Adrenal gland (tissue), 19 donors: ENCODE measurements at places on chromosomes 12 and 14.

DNA sequence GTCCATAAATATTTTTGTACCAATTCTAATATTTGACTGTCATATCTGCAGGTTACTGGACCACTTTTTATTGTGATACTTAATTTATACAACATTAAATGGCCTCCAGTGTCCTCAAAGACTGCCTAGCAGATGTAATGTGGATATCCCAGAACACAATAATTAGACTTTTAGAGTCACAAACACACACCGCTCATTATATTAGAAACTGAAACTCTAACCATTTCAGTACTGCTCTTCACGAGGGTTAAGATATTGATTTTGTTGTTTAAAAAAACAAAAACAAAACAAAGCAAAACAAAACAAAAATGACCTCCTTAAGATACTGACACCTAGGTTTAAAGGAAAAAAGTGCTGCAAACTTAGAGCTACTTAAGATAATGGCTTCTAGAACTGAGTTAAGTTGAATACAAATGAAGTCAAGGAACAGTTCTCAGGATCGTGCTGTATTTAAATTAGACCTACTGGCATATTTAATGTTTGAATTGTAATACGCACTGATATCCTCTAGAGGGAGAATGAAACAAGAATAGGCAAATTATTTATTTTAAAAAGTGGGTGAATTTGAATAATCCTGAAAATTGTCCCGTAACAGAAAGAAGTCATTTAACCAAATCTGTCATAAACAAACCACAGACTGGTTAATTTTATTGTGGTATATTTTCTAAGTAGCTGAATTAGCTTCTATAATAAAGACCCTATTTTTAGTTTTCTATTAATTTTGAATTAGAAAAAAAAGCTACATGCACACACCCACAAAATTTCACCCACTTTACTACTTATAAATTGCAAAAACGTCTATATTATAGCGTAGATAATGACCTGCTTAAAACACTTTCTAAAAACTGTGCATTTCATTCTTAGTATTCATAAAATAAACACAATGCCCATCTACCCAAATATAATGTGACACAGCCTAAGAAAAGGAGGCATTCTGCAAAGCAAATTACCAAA, 395.2 kb upstream of the DCN start:
- DNase-seq, result no peak

DNA sequence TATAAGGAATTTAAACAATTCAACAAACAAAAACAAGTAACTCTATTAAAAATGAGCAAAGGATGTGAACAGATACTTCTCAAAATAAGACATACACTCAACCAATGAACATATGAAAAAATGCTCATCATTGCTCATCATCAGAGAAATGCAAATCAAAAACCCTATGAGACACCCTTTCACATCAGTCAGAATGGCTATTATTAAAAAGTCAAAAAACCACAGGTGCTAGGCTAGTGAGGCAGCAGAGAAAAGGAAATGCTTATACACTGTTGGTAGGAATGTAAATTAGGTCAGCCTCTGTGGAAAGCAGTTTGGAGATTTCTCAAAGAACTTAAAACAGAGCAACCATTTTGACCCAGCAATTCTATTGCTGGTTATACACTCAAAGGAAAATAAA, 52.0 kb downstream of the NAV3 start:
- DNase-seq, result no peak

DNA sequence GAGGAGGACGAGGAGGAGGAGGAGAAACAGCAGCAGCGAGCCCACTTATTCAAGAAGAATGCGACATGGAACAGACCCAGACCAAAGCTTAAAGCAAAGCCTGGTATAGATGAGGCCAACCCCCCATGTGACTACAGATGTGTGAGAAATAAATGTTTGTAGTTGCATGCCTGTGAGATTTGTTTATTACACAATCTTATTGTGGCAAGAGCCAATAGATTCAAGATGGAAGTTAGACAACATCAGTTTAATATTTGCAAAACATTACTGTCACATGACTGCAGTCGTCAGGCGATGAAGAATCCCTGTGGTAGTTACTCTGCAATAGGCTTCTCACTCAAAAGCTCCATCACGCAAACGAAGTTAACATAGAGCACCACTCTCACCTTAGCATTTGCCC, 17.2 kb upstream of the SLC35F4 start:
- no peak for DNase-seq

GRCh38 chr12:39372929-39373328, 70.0 kb downstream of the KIF21A start:
- no peak for DNase-seq

GRCh38 chr14:73058922-73059673, 764 bp downstream of the RBM25 start:
- peak; percentile 59 for DNase-seq

GRCh38 chr12:40208707-40209446, 15.9 kb upstream of the LRRK2 start:
- DNase-seq, result no peak

DNA sequence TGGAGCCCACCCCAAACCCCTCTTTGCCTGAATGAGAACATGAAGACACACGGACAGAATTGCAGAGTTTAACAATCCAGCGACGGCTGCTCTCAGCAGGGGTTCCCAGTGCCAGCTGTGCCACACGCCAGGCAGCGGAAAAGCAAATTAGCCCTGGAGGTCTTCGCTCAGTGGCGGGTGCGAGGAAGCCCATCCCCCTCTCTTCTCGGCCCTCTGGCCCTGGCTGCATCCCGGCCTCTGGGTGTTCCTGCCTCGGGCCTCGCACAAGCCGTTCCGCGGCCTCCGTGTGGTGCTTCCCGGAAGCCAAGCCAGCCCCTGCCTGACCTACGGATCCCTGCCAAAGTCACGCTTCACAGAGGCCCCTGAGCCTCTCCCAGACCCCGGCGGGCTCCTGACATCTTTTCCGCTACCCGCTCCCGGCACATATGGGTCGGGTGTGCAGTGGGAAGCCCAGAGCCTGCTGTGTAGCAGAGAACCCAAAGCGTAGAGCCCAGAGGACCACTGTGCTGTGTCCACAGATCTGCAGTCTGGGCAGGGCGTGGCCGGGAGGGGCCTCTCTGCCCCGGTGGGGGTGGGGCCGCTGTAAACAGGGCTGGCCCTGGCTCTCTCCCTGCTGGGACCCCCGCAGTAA, 70.7 kb upstream of the GALNT9 start:
- no peak for DNase-seq

- no peak for DNase-seq
Measured at GRCh38 chr12:793711-794110, 41.3 kb downstream of the WNK1 start.

- no peak for DNase-seq
Measured at GRCh38 chr12:102766961-102767360, 150.1 kb downstream of the PAH start.

DNA sequence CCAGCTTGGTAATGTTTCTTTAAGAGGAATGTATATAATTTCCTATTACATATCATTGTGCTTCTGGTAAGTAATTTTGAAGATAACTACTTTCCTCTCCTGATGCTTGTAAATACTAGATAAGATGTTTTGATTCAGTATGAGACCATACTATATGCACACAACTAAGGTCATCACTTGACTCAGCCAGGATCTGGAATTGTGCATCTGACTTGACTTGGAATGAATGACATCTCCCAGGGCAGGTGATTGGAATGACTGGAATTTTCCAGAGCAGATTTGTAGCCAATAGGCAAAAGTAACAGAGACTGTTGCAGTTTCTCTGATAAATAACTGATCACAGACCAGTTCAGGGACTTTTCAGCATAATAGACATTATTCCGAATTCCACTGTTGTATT, 11.1 kb downstream of the BEST3 start:
- no peak for DNase-seq

GRCh38 chr14:60510951-60511599, 2.1 kb downstream of the SIX6 start:
- no peak for DNase-seq

DNA sequence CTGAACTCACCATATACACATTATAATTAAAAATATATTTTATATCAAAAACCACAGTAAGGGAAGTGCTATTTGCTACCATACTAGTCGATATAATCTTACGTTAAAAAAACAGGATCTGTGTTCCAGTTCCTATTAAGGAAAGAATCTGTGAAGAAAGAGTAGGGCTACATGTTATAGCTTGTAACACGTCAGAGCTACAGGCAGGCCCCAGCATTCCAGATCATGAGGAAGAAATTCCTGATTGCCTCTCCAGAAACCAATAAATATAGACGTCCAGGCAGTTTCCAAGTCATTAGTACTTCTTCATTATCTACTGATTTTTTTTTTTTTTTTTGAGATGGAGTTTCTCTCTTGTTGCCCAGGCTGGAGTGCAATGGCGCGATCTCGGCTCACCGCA, 20.6 kb downstream of the SGPP1 start:
- no peak for DNase-seq

GRCh38 chr12:7583471-7583870, 79.9 kb upstream of the CD163 start:
- no peak for DNase-seq

DNA sequence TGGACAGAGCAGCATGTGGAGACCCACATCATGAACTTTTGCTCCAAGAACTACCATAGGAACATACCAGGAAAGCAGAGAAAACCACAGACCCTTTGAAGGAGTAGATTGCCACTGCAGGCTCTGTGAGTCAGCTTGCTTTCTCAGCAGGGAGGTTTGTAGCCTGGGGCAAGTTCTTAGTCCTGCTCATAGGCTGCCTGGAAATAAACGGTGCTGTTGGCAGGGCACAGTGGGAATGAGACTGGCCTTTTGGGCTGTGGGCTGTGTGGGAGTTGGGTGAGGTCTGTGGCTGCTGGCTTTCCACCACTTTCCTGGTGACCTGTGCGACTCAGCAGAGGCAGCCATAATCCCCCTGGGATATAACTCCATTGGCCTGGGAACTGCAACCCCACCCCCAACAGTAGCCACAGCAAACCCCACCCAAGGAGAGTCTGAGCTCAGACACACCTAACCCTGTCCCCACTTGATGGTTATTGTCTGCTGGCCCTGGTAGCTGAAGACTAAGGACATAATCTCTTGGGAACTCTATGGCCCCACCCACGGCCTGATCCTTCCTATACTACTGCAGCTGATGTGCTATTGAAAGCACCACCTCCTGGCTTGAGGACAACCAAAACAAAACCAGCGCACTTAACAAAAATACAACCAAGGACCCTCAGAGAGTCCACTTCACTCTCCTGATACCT, 192.1 kb upstream of the GARIN6 start:
- DNase-seq, result no peak

GRCh38 chr12:103944964-103945363, 14.8 kb downstream of the HSP90B1 start:
- no peak for DNase-seq

DNA sequence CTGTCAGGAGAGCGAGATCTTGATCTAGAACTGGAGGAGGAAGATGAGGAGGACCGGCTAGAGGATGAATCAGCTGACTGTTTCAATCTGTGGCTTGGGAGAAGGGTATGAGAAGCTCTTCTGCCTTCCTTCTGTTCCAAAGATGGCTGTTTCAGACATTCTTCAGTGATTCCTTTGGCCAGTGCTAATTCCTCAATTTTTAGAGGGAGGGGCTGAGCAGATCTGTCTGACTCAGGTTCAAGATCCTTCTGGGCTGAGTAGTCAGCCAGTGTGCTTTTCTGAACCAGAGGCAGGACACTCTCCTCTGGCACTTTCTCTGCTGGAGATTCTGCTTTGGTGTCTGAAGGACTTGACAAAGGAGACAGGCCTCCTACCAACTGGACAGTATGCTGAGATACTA, 15.2 kb downstream of the ACIN1 start:
- DNase-seq, result no peak

GRCh38 chr12:34295366-34296142, 273.3 kb downstream of the ALG10 start:
- no peak for DNase-seq

DNA sequence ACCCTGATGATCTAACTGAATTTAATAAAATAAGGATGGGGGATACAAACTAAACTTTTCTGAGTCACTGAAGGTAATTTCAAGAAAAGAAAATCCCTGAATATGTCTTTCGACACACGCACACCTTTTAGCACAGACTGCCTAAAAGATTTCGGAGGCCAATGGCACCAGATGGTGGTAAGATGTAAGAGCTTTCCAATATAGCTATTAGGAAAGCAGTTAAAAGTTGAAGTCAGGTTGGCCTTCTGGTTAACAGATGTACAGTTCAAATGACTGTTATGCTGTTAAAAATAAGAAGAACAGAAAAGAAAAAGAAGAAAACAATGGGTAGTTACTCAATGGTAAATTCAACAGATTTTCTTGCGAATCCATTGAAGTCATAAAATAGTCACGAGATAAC, 80.7 kb upstream of the KRR1 start:
- DNase-seq, result no peak

DNA sequence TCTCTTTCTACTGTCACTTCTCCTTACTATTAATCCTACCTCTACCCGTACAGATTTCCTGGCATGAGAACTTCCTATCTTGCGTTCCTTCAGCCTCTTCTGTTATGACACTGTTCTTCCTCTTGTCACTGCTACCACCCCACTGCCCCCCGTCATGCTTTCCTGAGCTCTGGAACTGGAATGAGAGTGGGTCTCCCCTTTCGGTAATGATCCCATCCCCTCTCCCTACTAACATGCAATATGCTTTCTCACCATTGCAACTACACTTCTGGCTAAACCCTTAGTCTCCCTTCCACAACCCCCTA, 4.9 kb upstream of the AP1G2 start:
- no peak for DNase-seq

DNA sequence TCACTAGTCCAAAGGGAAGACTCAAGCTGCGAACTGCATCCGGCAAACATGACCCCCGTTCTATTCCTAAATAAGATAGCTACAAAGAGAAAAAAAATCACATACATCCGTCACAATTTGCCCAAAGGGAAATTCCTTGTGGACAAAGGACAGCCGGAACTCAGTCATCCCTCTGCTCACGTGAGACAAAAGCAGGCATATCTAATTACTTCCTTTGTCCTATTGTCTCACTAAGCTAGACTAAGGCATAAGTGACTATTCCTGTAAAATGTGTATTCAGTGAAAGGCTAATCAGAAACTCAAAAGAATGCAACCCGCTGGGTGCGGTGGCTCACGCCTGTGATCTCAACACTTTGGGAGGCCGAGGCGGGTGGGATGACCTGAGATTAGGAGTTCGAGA, 27.2 kb upstream of the NINJ2 start:
- no peak for DNase-seq

- no peak for DNase-seq
Measured at GRCh38 chr12:95358111-95359083, 115.6 kb upstream of the METAP2 start.

- no peak for DNase-seq
Measured at GRCh38 chr14:104320611-104321086, 182.3 kb downstream of the KIF26A start.

DNA sequence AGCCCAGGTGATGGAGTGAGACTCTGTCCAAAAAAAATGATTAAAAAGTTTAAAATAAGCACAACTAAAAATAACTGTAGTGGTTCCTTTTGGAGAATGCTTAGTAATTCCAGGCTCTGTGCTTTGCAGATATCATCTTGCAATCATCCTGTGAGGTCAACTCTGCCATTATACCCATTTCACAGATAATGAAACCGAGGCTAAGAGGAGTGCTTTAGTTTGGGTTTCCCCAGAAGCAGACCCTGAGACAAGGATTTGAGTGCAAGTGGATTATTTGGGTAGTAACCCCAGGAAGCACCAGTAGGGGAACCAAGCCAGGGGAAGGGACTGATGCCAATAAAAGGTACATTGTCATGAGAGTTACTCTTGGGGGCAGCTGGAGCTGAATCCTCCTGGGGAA, 44.7 kb downstream of the RIN3 start:
- DNase-seq, result no peak

GRCh38 chr14:69796797-69797500, at the start of gene SLC10A1:
SLC10A1 (minus strand) TSS chr14:69797241; CDS start chr14:69797155, 86 bp downstream.
- no peak for DNase-seq

- DNase-seq, result no peak
Measured at GRCh38 chr12:97561619-97562290, 99.2 kb downstream of the RMST start.

GRCh38 chr14:30648471-30648870, 26.4 kb downstream of the SCFD1 start:
- no peak for DNase-seq
